ENCODE measurements at places on chromosomes 7 and 10.
A peak's percentile ranks its signal among the peaks of the same experiment; 100 is the strongest.

DNA sequence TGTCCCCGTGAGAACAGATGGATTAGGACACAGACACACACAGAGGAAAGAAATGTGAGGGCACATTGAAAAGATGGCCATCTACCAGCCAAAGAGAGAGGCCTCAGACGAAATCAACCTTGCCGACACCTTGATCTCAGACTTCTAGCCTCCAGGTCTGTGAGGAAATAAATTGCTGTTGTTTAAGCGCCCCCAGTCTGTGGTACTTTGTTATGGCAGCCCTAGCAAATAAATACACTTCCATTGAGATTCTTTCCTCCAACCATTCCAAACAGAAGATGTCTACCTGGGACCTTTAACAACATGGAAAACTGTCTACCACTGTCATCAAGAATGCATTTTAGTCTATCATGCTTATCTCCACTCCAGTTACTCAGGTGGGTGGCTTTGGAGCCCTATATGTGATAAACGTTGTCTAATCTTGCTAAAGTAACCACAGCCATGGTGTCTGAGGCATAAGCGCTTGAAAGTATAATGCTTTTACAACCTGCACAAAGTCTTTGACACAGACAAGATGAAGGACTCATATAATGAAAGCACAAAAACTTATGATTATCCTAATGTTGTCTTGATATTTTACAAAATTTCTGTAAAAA lies 244.3 kb downstream of the MTERF1 start:
- DNase-seq, result peak; percentile 29

DNA sequence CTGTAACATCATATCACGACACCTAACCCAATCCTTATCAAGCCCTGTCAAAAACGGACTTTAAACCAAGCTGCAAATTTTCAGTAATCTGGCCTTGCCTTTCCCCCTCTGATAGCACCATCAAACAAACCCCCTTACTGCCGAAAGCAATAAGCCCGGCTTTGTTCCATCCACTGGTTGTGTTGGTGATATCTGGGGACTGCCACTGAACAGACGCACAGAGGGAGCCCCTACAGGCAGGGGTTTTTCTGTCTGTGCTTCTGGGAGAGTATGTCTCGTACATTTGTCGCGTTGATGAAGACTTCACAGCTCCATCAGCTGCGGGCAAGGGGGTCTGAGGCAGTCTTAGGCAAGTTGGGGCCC lies 550 bp upstream of the PLAU start:
- DNase-seq, result peak; percentile 66

DNA sequence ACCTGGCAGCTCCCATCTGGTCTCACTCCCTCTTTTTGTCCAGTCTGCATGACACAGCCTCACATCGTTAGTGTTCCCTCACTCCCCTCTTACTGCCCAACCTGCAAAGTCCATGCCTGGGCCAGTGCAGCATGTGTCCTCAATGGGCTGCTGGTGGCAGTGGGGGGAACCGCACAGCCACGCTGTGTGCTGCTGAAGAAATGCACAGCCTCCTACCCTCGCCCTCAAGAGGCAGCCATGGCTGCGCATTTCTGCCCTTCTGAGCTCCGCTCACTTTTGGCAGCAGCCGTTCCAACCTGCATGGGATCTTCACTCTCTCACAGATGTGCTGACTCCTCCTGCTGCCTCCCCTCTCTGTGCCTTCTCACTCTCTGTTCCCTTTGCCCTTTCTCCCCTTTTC lies 103.4 kb downstream of the EGFR start:
- DNase-seq, result no peak

GRCh38 chr10:102918817-102919245 lies 737 bp downstream of the CNNM2 start:
- peak; percentile 19 for DNase-seq

DNA sequence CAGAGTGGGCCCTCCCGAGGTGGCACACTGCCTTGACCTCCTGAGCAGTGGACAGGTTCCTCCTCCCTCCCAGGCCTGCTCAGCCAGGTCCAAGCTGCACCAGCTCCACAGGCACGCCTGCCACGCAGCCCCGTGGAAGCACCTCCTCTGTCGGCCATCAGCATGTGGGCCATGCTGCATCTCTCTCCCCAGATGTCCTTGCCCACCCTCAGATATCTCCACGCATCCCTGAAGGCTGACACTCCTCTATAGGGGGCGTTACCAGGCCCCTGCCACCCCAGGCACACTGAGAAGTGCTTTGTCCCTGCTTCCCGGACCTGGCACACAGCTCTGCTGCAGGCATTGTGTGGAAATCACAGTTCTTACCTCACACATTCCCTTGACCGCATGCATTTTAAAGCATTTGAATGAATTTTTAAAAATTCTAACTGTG lies 598.5 kb downstream of the SDK1 start:
- DNase-seq, result no peak

DNA sequence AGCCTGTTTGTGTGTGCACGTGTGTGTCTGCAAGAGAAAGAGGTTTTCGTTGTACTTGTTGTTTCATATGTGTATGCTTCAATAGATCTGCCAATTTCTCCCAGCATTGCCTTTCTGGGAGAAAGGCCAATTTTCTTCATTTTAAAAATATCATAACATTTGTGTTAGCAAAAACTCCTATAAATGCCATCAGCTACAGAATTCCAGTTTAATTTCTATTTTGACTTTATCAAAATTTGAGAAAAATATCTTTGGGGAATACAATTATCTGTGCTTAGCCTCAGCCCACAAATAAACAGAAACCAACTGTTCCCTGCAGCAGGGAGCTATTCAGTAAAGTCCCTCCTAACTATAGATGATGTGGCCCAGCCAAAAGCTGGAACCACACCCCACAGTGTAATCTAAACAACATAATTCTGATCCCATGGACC lies 68.3 kb upstream of the MGMT start:
- no peak for DNase-seq

GRCh38 chr7:47179812-47180515 lies 401.9 kb downstream of the TNS3 start:
- peak; percentile 25 for DNase-seq

DNA sequence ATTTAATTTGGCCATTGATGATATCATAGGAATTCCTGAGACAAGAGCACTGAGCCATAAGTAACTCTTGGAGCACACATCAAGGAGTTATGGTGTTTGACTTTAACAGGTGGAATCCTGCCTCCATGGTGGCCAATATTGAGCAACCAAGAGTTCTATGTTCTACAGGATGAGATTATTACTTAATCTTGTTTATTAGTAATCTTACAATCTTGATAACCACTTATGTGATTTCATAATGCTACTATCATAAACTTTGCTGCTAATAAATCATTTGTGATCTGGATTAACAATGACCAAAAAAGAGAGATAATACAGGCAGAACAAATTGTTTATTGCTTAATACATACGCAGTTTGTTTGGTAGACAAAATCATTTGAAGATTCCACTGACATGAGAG lies 27.5 kb upstream of the PDK4 start:
- DNase-seq, result no peak

DNA sequence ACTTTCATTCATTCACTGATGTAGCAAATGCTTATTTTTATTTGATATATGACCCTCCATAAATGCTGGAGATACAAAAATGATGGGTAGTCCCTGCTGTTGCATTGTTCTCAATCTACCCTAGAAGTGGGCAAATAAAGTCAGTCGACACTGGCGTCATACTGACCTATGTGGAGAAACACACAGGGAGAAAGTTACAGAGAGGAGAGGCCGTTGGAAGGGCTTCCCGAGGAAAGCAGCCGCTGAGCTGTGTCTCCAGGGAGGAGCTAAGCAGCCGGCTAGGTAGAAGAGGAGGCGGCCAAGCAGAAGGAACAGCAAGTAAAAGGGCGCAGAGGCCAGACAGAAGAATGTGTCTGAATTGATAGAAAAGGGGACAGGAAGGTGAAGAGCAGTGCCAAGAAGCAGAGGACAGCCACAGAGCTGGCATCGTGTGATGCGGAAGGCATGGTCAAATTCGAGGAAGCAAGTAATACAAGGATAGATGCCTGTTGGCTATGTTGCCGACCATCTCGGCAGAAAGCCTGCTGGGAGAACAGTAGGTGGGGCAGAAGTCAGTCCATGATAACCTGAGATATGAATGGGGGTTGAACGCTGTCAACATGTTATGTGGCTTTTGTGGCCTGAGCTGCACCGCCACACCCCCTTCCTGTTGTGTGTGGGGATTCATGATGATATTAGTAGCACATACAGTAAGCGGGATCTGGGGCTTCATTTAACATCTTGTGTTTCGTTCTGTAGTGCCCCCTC lies 25.9 kb downstream of the ST8SIA6 start:
- no peak for DNase-seq

DNA sequence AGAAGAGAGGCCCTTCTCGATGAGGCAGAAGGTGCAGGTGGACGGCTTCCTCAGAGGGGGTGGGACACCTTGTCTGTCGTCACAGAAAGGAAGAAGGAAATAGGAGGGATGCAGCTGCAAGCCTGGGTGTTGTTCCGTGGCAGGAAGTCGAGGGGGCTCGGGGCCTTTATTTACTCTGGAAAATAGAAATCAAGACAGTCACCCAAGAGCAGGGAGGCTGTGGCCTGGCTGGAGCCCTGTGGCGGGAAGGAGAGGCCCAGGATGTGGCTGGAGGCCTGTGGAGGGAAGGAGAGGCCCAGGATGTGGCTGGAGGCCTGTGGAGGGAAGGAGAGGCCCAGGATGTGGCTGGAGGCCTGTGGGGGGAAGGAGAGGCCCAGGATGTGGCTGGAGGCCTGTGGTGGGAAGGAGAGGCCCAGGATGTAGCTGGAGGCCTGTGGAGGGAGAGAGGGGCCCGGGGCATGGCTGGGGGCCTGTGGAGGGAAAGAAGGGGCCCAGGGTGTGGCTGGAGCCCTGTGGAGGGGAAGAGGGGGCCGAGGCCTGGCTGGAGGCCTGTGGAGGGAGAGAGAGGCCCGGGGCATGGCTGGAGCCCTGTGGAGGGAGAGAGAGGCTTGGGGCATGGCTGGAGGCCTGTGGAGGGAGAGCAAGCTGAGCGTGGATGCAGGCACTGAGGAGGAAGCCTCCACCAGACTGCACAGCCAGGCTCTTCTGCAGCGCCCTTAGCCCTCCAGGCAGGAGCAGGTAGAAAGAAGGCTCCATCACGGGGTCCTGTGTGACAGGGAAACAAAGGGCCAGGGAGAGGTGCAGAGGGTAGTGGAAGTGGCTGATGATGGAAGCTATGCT lies 97.3 kb upstream of the SFMBT2 start:
- DNase-seq, result peak; percentile 3

DNA sequence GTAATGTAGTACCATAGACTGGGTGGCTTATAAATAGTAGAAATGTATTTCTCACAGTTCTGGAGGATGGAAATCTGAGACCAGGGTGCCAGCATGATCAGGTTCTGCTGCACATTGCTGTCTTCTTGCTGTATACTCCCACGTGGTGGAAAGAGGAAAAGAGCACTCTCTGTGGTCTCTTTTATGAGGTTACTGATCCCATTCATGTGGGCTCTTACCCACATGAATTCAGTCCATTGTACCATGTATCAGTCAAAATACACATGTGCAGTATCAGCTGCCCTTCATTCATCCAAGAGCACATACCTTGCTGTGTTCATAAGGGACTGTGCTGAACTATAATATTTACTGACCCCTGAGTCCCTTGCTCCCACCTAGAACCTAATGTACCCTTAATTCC lies 17.1 kb downstream of the PNLIPRP2 start:
- DNase-seq, result no peak

DNA sequence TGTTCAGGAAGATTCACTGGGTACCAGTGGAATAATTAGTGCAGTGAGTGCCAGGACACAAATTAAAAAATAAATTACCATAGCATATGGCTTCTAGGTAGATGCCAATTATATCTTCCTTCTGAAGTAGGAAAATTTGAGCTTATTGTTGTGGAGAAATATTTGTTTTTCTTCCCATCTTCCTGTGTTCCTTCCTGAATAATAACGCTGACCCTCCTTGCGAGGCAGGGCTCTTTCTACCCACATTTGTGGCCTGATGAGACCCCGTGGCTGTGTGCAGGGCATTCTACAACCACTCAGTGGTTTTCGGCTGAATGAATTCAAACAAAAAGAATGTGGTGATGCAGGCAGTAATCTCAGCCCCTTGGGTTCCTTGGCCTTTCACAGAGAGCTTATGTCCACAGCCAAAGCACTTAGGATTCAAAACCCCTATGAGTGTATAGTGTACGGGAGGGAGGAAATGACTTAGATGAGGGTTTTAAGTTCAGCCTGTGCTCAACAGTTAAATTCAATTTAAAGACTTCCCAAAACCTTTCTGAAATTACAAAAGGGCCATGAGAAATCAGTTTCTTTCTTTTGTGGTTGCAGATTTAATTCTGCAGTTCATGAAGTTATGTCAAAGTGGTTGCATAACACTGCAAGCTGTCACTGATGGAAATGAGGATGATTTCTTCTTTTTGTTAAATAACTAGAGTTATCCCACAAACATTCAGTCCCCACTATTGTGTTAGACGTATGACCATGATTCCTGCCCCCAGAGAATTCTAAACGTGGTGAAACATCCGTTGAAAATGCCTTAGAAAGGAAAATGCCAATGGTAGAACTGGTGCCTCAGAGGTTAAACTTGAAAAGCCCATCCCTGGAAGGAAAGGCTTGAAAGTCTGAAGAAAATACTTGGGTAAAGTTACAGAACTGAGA lies 255.3 kb downstream of the FZD1 start:
- DNase-seq, result no peak

DNA sequence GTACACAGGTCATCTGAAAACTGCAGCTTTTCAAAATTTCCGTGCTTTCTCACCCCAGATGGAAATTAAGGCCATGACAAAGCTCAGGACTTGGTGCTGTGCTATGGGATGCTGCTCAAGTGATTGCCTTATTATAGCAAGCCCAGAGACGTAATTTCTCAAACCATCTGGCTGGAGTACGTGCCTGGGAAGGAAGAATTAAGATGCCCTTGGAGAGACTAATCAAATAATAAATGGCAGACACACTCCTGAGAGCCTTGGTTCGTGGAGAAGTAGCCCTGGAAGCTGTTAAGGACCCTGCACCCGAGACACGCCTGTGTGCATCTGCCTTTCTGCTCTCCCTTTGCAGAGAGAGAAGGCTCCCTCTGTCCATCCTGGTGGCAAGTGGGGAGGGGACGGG lies 38.3 kb upstream of the PRLHR start:
- DNase-seq, result no peak

GRCh38 chr7:116315293-116315692 lies 105.0 kb downstream of the TES start:
- no peak for DNase-seq

GRCh38 chr10:71294856-71295255 lies 24.2 kb upstream of the SLC29A3 start:
- no peak for DNase-seq
